SHP77 (cell line): ENCODE measurements at places on chromosomes 5 and 9.

DNA sequence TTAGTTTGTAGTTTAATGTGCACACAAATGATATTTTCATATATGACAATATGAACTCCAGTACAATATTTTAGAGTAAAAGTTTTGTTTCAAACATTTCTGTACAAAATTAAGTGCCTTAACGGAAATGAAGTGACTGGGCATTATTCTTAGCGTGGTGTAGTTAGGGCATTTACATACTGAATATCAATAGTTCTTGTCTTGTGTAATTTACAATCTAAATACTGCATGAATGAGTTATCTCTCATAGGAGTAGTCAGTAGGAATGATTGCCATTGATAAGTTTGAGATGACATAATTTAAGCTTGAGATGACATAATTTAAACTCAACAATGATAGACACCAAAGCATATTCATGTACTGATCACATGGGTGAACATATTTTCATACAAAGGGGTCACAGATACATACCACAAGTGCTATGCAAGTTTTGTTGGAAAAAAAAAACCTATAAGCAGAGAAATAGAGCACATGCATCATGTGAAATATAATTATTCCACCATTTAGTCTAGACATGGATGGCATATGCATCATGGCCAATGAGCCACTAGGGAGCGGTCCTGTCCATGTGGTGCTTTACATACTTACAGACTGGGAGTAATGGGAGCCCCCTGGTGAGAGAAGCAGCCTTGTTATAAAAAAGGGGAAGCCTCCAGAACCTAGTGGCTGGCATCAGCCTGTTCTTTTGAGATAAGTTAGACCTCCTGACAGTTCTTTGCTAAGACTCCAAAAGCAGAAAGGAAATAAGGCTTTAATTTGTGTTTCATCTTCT, 1523.9 kb downstream of the MAT2B start:
- DNase-seq = no peak

DNA sequence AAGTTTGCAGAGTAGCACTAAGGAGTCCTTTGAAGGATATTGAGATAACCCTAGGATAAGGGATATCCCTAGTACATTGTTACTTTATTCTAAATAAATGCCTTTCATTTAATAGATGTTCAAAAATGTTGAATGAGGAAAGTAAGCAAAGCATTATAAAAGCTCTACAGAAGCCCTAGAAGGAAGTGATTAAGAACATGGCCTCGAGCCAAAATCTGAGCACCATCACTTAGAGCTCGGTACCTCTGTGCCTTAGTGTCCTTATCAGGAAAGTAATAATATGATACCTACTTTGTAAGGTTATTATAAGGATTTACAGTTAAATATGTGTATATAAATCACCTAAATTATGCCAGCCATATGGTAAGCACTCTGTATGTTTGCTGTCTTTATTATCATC, 242.6 kb downstream of the KIAA0825 start:
- DNase-seq = no peak

GRCh38 chr9:116757030-116757429, 69.9 kb downstream of the TRIM32 start:
- no peak for DNase-seq

DNA sequence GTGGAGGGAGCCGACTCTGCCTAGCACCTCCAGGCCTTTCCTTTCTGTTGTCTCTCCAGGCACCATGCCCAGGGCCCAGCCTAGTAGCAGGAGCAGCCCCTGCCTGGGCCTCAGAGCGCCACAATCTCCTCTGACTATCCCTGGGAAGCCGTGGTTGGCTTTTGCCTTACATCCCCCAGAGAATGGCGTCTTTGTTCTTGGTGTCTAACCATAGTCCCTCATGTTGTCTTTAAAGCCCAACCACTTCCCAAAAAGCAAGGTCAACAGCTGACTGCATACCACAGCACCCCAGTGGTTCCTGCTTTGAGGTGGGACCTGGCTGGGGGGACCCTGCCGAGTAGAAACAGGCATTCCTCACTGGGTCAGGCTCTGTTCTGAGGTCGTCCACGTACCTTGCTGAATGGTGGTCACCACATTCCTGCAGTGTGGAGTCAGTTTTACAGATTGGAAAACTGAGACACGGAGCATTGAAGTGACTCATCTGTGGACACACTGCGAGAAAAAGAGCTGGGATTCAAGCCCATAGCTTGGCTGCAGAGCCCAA, 13.7 kb upstream of the CERCAM start:
- DNase-seq = no peak

DNA sequence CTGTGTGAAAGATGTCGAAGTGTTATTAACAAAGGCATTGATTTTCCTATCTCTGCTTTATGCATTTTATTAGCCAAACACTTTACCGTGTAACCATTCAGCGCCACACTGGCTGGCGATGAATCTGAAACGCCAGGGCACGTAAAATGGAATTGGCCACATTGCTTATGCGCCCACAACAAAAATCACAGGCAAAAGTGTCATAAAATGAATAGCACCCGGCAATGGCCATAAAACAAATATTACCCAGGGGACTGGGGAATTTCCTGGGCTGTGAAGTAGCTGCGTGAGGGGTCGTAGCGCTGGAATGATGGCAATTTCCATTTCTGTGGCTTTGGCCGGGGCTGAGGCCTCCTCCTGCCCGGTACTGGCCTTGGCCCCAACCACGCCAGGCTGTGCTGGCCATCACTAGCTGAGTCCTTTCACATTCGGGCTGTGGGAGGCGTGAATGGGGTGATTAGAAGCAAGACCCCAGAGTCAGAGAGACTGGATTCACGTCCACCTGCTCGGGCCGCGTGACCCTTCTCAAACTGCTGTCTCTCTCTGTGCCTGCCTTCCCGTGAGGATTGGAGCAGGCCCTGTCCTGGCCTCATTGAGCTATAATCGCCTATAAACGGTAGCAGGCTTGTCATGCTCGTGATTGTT, 254.5 kb downstream of the PBX3 start:
- no peak for DNase-seq

GRCh38 chr5:172816925-172817562, 17.0 kb upstream of the ERGIC1 start:
- peak; percentile 40 for DNase-seq

- DNase-seq = no peak
Observed at GRCh38 chr5:153619771-153620170, 129.3 kb downstream of the GRIA1 start.

- DNase-seq = no peak
Observed at GRCh38 chr9:119221276-119221675, 148.0 kb downstream of the BRINP1 start.

DNA sequence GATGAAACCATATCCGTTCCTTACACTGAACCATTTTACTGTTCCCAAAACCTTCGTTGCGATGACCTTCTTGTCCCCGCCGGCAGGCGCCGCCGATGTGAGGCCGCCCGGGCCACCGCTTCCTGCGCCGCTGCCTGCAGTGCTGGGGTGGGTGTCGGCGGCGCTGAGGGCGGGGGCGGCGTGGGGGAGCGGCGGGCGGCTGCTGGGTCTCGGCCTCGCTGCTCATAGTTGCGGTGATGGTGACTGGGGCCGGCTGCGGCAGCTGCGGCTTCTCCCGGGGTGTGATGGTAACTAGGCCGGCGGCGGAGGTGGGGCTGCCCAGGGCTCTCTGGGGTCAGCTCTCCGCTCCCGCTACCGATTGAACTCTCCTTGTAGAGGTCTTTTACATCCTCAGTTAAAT, 14.1 kb upstream of the OR2S2 start:
- no peak for DNase-seq

GRCh38 chr5:206927-207536, 10.9 kb downstream of the CCDC127 start:
- no peak for DNase-seq

DNA sequence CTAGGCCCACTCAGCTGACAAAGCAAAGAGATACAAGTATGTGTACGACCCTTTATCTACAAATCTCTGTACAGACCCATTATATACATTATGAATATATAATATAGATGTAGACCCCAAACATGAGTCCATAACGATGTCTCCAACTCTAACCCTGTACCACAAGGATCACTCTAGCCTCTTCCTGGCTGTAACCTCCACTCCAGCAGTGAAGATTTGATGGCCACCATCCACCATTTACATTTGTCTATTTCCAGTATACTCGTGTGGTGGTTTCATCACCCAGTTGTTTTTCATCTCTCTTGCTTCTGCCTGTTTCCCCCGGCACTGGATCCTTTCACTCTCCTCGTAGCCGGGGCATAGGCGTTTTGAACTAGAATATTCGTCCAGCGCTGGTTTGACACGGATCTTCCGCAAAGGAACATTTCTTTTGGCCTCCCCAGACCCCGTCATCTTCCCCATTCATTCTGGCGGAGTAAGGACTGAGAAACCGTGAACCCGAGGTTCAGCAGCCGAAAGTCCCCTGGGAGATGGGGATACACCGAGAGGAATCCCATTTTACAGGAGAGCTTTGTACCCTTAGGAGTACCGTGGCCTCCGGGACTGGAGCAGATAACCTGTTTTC, 828 bp upstream of the TRIO start:
- no peak for DNase-seq

DNA sequence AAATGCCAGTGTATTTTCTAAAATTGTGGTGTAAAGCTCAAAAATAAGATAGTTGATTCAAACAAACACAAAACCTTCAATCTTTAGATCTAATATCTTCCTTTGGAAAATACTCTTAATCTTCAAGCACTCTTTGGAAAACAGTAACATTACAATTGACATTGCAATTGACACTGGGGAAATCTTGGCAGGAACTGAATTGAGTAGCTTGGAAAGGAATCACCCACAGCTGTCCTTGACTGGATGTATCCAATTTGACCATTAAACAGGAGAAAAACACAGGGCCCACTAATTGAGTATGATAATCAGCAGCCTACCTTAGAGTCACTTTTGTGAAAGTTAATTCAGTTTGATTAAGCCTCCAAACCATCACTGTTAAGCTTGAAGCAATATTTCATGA, 776.7 kb downstream of the DTWD2 start:
- DNase-seq = no peak

DNA sequence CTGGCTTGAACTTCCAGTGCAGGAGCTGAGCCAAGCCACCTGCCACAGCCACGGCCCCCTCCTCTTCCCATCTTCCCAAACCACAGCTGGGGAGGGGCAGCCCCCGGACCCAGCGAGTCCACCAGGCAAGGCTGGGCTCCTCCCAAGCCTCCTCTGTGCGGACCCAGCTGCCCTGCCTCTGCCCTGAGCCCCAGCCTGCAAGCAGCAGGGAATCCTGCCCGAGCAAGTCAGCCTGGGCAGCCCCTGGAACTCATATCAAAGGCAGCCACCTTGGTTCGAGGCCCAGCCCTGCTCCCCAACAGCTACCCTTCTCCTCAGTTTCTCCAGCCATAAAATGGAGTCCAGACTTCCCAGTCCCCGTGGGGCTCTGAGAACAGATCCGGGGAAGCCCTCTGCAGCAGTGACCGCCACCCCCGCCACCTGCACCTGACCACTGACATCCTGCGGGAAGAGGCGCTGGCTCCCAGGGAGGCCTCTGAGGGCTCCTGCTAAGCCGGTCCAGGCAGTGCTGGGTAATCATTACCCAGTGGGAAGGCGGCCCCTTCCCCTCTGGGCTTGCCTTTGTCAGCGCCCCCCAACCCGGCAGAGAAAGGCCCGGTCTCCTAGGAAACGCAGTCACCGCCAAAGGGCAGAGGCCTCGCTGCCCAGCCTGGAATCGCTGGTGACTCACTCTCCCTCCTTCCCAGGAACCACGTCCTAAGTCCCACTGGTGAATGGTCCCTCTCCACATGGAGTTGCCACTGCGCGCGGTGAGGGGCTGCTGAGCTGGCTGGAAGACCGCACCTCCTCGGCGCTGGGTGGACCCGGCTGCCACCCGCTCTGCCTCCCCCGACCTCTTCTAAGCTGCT, 1.5 kb downstream of the VAV2 start:
- no peak for DNase-seq

DNA sequence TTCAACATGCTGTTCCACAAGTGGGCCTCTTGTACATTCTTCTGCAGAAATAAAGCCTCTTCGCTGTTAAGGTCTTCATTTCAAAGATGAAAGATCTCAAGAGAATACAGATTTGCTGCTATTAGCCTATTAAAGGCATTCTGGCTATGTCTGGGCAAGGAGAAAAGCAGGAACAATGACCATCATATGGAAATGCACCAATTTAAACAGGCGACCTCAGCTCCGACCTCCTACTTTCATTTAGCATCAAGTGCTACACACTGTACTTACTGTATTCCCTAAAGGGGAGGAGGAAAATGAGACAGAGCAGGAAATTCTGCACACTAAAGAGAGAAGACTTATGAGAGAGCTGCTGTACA, 64.8 kb downstream of the HABP4 start:
- DNase-seq = no peak

DNA sequence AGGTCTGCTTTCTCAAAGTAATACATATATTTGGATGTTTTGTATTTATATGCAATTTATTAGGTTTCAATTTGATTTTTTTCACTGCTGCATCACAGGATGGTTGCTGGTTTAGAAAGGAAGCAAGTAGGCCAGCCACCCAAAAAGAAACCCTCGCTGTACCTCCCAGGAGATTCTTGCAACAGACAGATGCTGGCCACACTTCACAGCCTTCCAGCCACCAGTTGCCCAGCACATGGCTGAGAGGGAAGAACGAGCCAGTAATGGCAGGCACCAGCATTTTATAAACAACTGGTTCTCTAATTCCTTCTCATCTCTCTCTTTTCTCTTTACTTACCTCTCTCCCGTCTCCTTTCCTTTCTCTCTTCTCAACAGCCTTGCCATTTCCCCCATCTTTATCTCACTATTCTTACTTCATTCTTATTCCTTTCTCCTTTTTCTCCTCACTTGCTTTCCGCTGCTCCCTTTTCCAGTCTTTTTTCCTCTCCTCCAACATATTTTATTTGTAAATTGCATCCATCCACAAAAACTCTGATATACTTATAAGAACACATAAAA, 38.9 kb downstream of the EFNA5 start:
- DNase-seq = no peak
